Articular chondrocyte of knee joint (primary cell): ENCODE measurements at places on chromosomes 1 and 21. TPM values are rescaled to one million over a fixed set of nuclear protein-coding genes. Genes with fewer than 3 reads are reported as not detected.

The NTNG1 gene
- 0.26 and 2.7 TPM in 2 replicates for total RNA-seq

The CSRP1 gene
- total RNA-seq = 157 and 200 TPM in 2 replicates

The DOP1B gene
- total RNA-seq = 7.8 and 12.5 TPM in 2 replicates

The RGS13 gene
- not detected in 2 replicates for total RNA-seq

The FCRL3 gene
- total RNA-seq = not detected in 2 replicates

The ETV3L gene
- total RNA-seq = not detected in 2 replicates

The RUNX3 gene
- not detected in 2 replicates for total RNA-seq

The CFHR4 gene
- not detected in 2 replicates for total RNA-seq

The WNT2B gene
- 1.2 and 1.3 TPM in 2 replicates for total RNA-seq

The OR2L3 gene
- total RNA-seq = not detected in 2 replicates

The INTS7 gene
- 21.8 and 22.8 TPM in 2 replicates for total RNA-seq

The GRIK1 gene
- total RNA-seq = 0.11 TPM in 1 of 2 replicates, not detected in the other

The CLDN14 gene
- not detected in 2 replicates for total RNA-seq

The LCE2B gene
- total RNA-seq = not detected in 2 replicates

The THEM5 gene
- not detected in 2 replicates for total RNA-seq

The LRRC38 gene
- total RNA-seq = not detected in 2 replicates
